ENCODE measurements at places on chromosomes 5 and 9.
A peak's percentile ranks its signal among the peaks of the same experiment; 100 is the strongest.

- peak; percentile 69 for DNase-seq
Observed at GRCh38 chr9:97501177-97501971, at the start of gene TMOD1. Gene TMOD1 (plus strand): TSS chr9:97501666. CDS start chr9:97524189, 22,523 bp downstream.

DNA sequence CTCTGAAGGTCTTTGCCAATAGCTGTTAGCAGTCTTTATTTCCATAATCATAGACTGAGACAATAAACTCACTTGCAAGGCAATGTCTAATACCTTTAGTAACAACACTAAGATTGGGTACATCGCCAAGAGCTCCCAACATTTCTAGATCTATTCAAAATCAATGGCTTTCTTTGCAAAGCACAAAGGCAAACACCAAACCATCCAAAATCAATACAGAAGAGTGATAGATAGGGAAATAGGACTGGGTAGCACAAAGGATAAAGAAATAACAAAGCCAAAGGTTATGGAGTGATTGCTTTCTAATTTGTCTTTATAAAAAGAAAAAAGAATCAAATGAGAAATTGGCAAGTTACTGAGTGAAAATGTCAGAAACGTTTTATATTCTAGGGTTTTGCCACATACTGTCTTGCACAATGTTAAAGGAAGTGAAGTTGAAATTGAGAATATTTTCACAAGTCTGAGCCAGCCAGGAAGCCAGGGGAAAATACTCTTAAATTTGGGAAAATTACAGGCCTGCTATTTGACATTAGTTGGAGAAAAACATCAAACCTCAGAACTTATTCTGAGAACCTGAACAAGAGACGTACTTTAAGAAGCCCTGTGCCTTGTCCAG lies 53.3 kb upstream of the LHFPL2 start:
- no peak for DNase-seq

- no peak for DNase-seq
Observed at GRCh38 chr5:3904584-3904983, 309.0 kb downstream of the IRX1 start.

DNA sequence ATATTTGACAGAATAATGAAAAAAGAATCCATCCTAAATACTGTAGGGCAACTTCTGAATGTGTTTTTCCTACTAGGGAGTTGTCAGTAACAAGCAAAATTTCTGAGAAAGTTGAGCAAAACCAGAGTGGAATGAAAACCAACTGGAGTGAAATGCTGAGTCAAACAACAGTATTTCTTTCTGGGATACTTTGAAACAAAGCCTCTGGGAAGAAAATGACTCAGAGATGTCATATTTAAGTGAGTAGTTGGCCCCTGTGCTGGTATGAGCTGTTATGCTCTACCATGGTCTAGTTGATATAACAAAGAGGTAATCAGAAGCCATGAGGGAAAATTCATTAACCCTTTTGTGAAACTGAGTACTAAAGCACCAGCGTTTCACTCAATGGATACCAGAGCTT lies 372.1 kb upstream of the C9orf72 start:
- DNase-seq, result no peak

GRCh38 chr9:97873882-97874281 lies 20.9 kb downstream of the FOXE1 start:
- DNase-seq, result no peak

DNA sequence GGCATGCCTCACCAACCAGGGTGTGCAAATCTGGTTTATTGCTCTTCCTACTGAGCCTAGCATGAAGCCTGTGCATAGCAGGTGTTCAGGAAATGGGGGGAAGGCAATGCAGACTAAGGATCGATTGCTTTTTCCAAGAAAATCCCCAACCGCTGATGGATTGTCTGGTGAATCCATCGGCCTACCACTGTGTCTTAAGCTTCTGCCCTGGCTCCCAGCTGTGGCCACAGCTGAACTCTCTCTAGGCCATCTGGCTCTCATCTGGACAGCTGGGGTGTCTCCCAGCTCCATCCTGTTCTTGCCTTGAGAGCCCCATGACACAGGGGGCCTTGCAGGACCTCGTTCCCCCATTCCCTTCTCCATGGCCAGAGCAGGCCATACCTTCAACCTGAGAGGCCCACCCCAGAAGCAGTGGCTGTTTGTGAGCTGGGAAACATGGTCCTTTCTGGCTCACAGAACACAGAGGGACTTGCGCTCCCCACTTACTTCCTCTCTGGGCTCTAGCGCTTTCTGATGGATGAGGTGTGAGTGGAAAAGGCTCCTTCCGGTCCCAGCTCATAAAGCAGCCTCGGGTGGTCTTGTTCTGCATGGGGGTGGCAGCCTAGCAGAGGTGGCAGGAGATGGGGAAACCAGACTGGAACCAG lies 41.8 kb downstream of the COL27A1 start:
- DNase-seq, result peak; percentile 88
